Tibial nerve (tissue), 4 donors: ENCODE measurements at places on chromosomes 11 and 22. TPM values are rescaled to one million over a fixed set of nuclear protein-coding genes. Genes with fewer than 3 reads are reported as not detected.
A peak's percentile ranks its signal among the peaks of the same experiment; 100 is the strongest.

Gene CD248
- total RNA-seq: 69.7 TPM

Gene THOC5
- total RNA-seq: 31.2 TPM

Gene OPCML
- 2.6 TPM for total RNA-seq

DNA sequence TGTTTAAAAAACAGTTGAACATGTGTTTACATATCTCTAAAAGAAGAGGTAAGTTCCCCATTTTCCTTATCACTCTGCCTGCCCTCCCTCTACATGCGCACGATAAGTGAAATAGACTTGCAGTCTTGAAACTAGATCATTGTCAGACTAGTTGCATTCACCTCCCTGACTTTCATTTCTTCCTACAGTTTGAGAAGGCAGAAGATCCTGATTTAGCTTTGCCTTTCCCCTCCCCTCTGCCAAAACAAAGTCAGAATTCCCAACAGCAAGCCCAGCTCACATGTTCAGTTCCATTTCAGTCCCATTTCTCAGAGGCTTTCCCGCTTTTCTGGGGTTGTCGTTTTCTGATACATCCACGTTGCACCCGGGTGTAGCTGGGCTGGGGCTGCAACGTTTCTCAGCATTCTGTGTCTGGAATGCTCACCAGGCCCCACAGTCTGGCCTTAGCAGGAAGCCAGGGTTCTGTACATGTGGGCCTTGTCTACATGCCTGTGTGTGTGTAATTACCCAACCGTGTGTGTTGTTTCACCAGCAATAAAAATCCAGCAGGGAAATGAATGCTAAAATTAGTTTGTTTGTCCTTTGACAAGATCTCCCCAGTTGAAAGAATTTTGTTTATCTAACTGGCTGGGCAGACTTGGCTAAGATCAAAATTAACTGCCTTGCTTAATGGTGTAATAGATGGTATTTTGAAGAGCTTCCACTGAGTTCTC is 179.2 kb downstream of the DBX1 start:
- no peak overlapping the region for H3K4me3 ChIP-seq
- H3K4me1 ChIP-seq: no peaks in the 10 kb centered on the region
- no peak for DNase-seq
- H3K27ac ChIP-seq: no peak overlapping the region
- peaks cover 27% of the 10 kb centered on the region for H3K36me3 ChIP-seq

- no peak for DNase-seq
- no peaks in the 10 kb centered on the region for H3K4me1 ChIP-seq
- no peaks in the 10 kb centered on the region for H3K27me3 ChIP-seq
- H3K36me3 ChIP-seq: no peaks in the 10 kb centered on the region
- H3K4me3 ChIP-seq: no peak overlapping the region
These were observed 1116.9 kb downstream of the TBC1D22A start for GRCh38 chr22:47879346-47879745.

DNA sequence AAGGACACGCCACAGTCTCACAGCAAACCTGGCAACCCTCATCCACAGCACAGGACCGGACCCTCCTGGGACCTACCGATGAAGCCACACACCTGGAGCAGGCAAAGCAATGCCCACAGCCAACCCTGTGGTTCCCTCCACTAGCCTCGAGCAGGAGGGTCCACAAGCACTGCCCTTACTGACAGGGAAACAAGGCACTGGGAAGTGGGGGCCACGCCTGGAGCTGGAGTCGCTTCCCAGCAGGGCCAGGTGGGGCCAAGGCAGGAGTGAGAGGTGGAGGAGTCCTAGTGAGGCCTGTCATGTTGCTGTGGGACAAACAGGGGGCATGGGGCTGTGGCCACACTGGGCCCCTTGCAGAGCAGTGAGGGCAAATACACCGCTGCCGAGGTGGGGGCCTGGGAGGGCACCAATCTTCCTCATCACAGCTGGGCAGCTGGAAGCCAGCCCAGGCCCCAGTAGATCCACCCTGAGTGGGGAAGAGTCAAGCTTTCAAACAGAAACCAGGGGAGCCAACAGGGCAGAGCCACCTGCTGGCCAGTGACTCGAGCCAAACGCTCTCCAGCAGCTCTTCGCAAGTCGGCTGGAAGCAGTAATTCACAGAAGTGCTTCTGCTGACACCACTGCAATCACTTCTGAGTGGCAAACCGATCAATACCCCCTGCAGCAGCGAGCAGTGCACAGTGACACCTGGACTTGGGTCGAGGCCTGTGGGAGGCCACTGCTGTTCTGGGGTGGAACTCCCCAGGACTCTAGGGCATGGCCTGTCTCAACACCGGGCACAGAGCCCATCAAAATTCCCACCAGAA is 13.7 kb downstream of the SULT4A1 start:
- H3K27me3 ChIP-seq: peaks cover 4% of the 10 kb centered on the region
- DNase-seq: peak; percentile 4
- no peaks in the 10 kb centered on the region for H3K36me3 ChIP-seq
- no peak overlapping the region for H3K4me3 ChIP-seq
- no peaks in the 10 kb centered on the region for H3K4me1 ChIP-seq
